NCI-H226 (cell line): ENCODE measurements at places on chromosomes 5 and 9.

GRCh38 chr9:79824265-79824664 is 252.5 kb downstream of the TLE4 start:
- no peak for DNase-seq

GRCh38 chr5:167949435-167949834 is 342.0 kb upstream of the WWC1 start:
- no peak for DNase-seq

DNA sequence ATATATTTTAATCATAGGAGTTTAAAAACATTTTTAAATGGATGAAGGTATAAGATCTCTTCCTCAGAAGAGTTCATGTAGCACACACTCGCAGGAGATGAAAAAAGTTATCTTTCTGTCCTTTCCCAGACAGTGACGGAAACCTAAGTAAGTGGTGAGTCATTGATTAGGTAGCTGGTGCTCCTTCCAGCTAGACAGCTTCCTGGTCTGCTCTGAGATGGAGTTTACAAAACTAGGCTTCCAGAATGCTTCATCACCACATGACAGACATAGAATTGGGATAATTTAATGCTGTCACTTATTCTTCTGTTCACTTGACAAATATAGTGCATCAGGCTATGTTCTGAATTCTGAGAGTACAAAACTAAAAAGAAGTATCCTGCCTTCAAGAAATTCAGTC is 2393.0 kb upstream of the C9orf72 start:
- peak; percentile 44 for DNase-seq

DNA sequence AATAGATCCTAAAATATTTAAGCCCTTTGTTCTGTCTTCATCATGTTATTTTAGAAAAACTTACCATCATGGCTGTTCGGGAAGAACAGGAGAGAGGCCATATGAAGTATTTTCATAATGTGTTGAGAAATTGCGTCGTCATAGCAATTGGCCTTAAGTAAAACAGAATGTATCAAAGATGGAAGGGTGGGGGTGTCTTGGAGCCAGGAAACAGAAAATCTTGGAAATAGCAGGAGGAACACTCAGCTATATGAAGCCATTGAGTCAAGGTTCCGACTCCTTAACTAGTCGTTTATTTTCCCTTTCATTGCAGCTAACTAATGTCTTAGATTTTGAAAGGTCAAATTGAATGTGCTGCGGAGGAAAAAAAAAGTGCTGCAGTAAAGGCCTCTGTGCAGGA is 1.3 kb downstream of the SPTAN1 start:
- peak; percentile 22 for DNase-seq

- DNase-seq, result no peak
These were observed 5.9 kb downstream of the CYFIP2 start for GRCh38 chr5:157271740-157272271.

DNA sequence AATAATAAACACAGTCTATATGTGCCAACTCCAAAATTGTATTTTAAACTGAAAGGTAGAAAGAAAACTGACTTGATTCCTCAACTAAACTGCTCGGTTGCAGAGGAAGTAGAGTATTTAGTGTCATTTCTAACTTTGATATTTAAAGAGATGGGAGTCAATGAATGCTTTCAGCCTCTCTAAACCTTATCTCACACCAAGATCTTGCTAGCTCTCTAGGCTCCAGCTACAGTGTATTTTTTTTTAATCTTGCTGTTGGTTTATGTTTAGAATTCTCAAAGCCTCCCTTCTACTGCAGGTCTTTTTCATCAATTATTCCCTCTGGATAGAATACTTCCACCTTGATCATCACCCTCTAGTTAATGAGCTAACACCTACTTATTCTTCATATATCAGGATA is 419.4 kb upstream of the ZNF462 start:
- DNase-seq, result no peak

GRCh38 chr9:27533311-27533710 is 3.7 kb upstream of the MOB3B start:
- no peak for DNase-seq

DNA sequence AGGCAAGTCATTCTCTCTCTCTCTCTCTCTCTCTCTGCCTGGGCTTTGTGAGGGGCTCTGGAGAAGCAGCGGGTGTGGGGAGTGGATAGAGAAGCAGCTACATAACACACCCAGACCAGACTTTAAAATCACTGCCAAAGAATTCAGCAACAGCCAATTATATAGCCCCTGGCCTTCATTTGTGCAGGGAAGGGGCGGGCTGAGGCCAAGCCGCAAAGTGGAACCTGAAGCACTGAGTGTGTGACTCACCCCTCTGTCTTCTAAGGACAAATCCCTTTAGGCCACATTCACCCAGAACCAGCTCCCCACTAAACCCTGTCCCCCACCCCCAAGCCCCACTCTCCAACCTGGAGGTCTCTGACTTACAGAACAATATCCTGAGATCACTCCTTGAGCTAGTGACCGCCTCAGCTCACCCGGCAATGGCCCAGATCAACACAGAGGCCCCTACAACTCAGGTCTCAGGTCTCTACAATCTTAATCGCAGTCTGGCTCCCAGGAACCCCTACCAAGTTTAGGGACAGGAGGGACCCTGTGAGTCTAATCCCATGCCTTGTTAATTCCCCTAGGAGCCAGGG is 6.0 kb downstream of the B4GALT1 start:
- peak; percentile 87 for DNase-seq

GRCh38 chr5:148623741-148624140 is 30.6 kb downstream of the HTR4 start:
- DNase-seq, result peak; percentile 47

GRCh38 chr5:138330813-138331448 is 673 bp downstream of the CDC25C start:
- no peak for DNase-seq

GRCh38 chr5:90135779-90136378 is 273.7 kb downstream of the CETN3 start:
- no peak for DNase-seq

DNA sequence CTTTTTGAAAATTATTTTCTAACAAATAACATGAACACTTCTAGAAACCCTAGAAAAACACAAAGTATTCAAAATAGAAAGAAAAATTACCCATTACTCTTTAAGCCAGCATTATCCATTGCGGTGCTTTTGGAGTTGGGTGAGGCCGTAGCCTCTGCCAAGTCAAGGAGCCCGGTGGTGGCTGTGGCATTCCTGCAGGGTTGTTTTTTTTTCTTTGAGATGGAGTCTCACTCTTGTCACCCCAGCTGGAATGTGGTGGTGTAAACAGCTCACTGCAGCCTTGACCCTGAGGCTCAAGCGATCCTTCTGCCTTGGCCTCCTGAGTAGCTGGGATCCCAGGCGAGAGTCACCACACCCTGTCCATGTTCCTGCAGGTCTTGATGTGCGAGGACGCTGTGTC is 8.2 kb upstream of the AHRR start:
- DNase-seq, result no peak

- DNase-seq, result peak; percentile 65
These were observed 1164.5 kb downstream of the CDH12 start for GRCh38 chr5:21688655-21689054.

- DNase-seq, result no peak
These were observed 51.5 kb downstream of the ZFAND5 start for GRCh38 chr9:72313507-72313906.

DNA sequence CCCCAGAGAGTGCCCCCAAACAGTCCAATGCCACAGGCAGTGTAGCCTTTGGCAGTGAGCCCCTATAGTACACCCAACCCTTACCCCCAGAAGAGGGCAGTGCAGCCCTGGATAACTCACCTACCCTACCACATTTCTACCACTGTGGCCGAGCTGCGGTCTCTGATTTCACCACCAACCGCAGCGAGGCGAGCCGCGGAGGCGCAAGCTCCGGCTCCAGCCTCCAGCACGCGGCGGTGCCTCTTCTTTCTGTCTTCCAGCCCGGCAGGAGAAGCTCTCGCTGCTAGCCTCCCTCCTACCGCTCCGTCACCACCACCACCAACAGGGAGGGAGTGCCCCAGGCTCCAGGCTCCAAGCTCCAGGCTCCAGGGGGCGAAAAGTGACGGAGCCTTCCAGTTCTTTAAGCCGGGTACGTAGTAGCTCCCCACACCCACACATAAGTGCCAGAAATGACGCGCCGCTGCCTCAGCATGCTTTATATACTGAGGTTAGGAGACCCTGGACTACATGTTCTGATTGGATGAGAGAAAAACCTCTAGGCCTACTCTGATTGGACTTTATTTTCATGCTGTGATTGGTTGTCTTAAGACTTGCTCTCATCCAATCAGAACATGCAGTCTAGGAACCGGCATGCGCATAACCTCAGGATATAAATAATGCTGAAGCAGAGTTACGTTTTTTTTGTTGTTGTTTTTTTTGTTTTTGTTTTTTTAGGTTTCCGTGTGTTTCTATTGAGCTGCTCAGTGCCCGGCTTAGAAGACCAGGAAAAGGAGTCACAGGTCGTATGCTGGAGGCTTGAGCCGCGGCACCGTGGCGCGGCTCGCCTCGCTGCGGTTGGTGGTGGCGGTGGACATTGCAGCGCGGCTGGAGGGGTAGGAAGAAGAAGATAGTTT is at the start of gene PCAT7:
Gene PCAT7 (plus strand): TSS at position 645 of the 893 bp plus-strand sequence.
- DNase-seq, result no peak

DNA sequence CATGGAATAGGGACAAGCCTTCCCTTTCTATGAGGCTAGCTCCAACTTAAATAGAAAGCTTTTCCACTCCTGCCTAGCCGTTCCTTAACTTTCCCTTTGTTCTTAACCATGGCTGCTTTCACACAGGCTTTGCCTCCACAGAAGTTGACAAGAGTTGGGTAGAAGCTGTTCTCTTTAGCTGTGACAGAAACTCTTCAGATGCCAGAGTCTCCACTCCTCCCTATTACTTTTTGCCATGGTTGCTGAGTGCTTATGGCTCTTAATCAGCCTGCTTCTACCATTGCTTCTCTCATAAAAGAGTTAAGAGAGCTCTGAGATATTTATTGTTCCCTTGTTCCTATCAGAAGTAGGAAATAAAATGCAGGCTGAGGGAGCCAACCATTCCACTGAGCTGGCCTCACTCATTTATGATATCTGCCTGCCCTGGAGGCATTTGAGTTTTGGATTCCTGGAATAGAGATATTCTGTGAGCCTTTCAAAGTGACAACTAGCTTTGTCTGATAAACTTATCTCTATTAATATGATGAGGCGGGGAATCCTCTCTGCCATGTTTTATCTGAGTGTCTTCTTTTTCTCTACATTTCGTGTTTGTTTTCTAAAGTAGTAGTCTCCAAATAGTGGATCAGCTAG is 162.6 kb downstream of the DMAC1 start:
- DNase-seq, result no peak

DNA sequence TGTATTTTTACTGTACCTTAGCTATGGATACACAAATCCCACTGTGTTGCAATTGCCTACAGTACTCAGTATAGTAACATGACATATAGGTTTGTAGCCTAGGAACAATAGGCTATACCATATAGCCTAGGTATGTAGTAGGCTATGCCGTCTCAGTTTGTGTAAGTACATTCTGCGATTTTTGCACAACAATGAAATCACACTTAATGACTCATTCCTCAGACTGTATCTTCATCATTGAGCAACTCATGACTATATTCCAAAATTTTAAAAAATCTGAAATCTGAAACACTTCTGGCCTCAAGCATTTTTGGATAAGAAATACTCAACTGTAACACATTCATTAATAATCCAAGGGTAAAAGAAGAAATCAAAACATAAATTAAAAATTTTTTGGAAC is 666.8 kb upstream of the GRAMD2B start:
- no peak for DNase-seq

- DNase-seq, result peak; percentile 13
These were observed 16.9 kb downstream of the PTTG1 start for GRCh38 chr5:160438316-160439204.

GRCh38 chr5:123364441-123365155 is 58.6 kb downstream of the CEP120 start:
- no peak for DNase-seq

DNA sequence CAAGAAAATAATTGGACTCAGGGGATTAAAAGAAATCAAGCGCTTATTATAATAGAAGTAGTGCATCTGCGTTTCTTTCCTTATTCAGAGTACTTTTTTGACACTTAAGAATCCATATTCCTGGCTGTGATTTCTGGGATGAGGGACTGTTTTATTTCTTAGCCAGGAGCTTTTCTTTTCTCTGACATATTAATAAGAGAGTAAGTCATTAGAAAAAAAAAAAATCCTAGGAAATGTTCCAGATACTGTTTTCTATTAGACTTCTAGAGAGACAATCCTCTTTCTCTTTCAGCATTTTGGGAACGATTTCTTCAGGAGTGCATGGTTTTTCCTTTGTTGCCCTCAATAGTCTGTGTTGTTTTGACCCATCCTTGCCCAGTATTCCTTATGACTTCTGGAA is 8.3 kb upstream of the ABCA1 start:
- DNase-seq, result no peak

DNA sequence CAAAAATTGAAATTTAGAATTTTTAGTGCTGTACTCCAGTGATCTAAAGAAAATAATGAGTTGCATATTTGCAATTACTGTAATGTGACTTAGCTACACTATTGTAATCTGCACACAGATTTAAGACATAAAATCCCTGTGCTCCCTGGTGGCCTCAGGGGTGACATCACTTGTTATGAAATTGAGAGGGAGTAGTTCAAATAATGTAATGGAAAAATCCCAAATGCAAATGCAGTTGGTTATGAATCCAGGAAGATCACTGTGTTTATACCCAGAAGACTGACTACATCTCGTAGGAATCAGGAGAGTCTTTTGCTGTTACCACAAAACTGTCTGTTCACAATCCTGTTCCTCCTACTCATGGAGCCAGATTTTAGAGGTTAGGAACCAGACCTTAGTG is 178.7 kb upstream of the FBXL17 start:
- peak; percentile 10 for DNase-seq

- DNase-seq, result no peak
These were observed 63.7 kb upstream of the CXCL14 start for GRCh38 chr5:135642488-135642870.

DNA sequence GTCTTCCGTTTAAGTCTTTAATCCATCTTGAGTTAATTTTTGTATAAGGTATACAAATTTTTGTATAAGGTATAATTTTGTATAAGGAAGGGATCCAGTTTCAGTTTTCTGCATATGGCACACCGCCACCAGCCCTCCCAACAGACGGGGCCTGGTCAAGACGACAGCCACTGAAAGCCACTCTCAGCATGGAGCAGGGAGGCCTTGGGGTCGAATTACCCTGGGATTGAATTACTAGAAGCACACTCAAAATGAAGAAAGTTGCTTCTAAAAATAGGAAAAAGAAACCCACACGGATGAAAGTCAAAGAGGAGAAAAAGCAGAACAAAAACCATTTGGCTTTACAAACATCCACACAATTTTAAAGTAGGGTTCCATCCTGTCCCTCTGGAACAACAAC is 586.2 kb upstream of the ADAMTS16 start:
- no peak for DNase-seq

GRCh38 chr5:173638126-173639040 is 21.9 kb upstream of the BOD1 start:
- no peak for DNase-seq

DNA sequence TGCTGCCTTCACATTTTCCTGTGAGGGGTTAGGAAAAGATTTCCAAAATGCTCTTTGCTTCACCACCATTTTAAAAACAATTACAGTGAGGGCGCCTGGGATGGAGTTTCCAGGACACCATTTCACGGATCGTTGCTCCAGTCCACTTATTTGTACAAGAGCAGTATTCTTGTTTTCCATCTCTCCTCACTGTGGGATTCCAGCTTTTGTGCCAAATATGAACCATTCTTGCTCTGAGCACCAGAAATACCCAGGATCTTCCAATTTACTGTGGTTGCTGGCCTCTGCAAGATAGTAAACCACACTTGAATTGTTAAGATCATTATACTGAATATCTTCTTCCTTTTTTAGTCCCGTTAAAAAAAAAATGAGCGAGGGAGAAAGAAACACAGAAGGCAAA is 899.5 kb downstream of the TLE1 start:
- no peak for DNase-seq

- DNase-seq, result no peak
These were observed 292.4 kb upstream of the TLE4 start for GRCh38 chr9:79279356-79279755.
